ENCODE measurements at places on chromosomes 6 and 20.

- no peak for DNase-seq
Measured at GRCh38 chr6:23403460-23403859, 722.6 kb upstream of the NRSN1 start.

GRCh38 chr6:110547266-110547964, 71.0 kb upstream of the SLC22A16 start:
- no peak for DNase-seq

GRCh38 chr6:108644252-108644651, 83.5 kb downstream of the FOXO3 start:
- DNase-seq, result no peak

DNA sequence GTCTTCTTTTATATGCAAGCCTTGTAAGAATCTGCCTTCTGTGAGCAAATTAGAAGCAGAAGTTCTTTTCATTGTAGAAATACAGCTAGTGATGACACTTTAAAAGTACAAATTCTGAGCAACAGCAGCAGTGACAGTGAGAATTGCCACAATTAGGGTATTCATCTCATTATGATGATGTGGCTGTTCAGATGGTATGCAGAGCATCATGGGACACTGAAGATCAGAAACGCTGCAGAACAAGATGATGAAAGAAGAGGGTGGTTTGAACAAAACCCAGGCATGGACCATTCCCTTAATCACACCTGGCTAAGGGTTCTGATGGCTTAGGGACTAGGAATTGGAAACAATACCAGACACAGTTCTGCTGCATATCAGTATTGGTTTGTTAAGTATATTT, 312.7 kb upstream of the TBX18 start:
- DNase-seq, result no peak

DNA sequence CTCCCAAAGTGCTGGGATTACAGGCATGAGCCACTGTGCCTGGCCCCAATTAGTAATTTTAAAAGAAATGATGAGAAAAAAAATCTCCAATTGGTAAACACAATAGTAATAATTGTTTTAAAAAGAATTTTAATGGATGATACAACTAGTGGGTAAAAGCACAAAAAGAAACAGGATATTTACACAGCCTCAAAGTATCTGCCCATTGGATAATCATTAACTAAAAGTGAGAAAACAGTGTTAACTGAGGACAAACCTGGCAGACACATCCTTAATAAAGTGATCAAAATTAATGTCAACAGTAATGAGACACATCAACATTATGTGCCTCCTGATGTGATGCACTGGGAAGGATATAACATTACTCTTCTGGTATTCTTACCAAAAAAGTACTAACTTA, 24.5 kb downstream of the DTNBP1 start:
- no peak for DNase-seq

DNA sequence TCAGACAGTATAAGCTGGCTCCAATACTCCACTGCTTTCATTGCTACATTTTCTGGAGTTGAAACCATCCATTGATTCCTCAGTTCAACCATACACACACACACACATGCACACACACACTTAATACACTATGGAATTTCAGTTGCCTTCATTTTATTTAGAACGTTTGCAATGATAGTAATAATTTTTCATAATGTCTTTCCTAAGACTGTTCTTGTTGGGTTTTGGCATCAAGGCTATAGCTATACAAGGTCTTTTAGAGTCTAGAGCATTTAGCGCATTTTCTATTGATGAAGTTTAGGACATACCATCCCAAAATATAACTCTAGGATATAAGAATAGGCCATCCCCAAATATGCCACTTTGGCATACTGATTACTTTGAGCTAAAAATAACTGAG, 15.5 kb upstream of the TPD52L1 start:
- DNase-seq, result no peak

DNA sequence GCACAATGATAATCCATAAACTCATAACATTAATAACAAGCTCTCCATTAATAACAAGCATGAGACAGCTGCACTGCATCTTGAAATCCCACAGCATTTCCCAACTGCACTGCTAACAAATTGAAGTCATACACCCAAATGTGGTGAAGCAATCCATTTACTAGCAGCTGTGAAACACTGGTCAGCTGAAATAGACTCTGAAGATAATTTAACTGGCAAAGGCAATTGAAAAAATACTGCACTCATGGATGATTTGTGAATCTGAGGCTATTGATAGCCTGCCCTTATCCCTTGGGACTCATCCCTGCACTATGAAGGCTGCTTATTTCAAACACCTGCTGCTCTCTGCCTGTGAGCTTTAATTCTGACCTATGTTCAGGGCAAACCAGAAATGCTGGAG, 49.1 kb upstream of the PLCB1 start:
- no peak for DNase-seq

DNA sequence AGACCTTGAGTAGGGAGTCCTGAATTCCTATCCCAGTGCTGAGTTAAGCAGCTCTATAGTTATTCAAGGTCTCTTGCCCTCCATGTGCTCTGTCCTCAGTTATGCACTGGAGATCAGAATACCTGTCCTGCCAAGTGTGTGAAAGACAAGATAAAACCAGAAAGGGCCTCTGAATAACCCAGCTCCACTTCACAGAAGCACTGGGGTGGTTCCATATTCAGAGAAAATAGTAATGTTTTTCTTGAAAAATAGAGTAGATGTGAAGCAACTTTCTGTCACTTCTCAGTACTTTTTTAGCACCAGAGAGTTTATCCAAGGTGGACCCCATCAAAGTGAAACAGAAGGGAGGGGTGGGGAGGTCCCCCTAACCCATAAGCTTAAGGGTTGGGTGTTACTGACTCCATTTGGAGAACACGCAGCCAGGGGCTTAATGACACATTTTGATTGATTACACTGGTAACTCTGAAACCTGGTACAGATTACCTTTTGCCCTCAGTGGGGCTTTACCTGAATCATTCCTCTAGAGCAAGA, 509.8 kb upstream of the JARID2 start:
- no peak for DNase-seq

- DNase-seq, result no peak
Measured at GRCh38 chr6:105495515-105495914, 92.6 kb upstream of the PREP start.

DNA sequence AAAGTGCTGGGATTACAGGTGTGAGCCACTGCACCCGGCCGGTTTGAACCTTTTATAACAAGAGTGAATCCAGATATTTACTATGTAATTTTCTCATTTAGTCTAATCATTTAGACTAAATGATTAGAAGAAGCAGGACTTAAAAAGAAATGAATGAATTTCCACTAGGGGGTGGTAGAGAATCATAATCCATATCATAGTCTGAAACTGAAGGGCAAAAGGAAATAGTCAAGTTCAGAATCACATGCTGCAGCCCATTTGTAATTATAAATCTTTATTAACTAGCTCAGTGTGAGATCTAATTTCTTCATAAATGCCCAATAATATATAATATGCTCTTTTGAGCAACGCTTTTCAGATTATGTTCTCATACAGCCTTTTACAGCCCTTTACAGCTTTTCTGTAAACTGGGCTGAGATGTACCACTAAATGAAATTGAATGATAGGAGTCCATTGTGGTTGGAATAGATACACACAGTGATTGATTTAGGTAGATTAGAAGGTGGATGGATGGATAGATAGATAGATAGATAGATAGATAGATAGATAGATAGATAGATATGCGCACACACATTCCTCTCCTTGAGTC, 31.8 kb downstream of the PSMB9 start:
- DNase-seq, result peak; percentile 86

DNA sequence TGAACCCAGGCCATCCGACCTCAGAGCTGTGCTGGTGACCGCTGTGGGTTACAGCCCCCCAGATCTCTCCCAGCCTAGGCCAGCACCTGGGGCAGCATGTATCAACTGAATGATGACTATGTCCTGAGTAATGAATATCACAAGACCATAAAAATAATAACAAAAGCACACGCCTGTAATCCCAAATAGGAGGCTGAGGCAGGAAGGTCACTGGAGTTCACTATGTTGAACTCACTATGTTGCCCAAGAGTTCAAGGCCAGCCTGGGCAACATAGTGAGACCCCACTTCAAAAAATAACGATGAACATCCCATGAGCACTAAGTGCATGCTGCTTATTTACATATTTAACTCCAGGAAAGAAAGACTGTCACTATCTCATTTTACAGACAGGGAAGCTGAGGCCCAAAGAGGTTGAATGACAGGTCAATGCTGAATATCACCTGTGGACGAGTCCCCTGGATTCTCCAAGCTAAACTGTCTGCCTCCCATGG, 92.3 kb downstream of the NFATC2 start:
- no peak for DNase-seq

DNA sequence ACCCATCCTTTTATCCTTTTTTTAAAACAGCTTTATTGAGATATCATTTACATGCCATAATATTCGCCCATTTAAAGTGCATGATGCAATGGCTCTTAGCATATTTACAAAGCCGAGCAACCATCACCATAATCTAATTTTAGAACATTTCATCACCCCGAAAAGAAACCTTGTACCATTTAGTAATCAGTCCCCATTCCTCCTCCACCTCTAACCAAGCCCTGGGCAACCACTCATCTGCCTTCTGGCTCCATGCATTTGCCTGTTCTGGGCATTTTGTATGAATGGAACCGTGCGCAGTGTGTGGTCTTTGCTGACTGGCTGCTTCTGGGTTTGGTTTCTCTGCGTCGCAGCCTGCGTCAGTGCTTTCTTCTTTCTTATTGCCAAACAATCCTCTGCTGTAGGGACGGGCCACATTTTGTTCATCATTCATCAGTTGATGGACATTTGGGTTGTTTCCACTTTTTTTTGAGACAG, 10.2 kb upstream of the EEF1A2 start:
- no peak for DNase-seq

GRCh38 chr6:38856492-38856891, 141.4 kb downstream of the DNAH8 start:
- DNase-seq, result no peak

DNA sequence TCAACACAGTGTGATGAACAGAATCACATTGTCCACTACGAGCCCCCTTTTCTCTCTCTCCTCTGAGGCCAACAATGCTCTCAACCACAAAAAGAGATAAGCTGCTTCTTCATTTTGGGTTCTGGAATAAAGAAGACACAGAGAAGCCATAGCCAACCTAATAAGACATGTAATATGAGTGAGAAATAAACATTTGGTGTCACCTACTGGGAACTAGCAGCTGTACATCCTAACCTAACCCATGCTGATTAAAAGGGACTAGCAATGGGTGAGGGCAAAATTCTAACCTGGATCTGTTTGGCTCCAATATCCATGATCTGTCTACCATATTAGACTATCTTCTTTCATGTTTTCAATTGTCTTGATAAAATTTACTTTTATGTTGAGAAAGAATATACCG, 369.1 kb upstream of the MARCKS start:
- no peak for DNase-seq

GRCh38 chr6:1039746-1040145, 272.2 kb upstream of the FOXQ1 start:
- no peak for DNase-seq

GRCh38 chr6:12735786-12736185, 19.2 kb downstream of the PHACTR1 start:
- DNase-seq, result peak; percentile 8

DNA sequence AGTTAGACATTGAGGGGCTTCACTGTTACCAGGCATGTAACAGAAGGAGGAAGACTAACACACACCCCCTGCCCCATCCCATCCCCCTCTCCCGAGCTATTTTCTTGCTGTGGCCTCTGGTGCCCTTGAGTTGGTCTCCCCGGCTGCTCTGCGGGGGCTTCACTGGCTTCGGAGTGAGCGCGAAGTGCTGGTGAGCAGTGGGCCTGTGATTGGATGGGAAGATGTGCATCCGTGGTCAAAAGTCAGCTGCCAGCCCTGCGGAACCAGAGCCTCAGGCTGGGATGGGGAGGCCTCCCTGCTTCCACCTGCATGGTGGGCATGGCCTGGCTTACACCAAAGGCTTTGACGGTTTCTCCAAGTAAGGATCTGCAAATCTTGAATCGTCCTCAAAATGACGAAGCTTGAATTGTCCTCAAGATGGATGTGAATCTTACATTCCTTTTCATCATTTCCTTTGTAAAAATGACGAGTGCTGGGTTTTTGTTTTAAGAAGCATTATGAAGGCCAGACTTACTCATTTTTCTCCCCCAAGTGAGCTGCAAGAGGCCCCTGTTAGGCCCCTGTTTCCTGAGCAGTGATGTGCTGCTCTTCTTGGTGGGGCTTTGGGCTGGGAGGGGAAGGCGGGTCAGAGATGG, 23.7 kb downstream of the SPATA2 start:
- DNase-seq, result no peak

GRCh38 chr20:824490-824889, 9.0 kb upstream of the FAM110A start:
- no peak for DNase-seq

- DNase-seq, result no peak
Measured at GRCh38 chr6:7215798-7216231, 97.2 kb downstream of the SSR1 start.

GRCh38 chr6:132218059-132218696, 183.1 kb downstream of the MOXD1 start:
- peak; percentile 55 for DNase-seq

GRCh38 chr6:45328523-45328922, 393 bp downstream of the RUNX2 start:
- DNase-seq, result no peak

- DNase-seq, result no peak
Measured at GRCh38 chr20:62971211-62971949, 18.9 kb downstream of the SLC17A9 start.

- DNase-seq, result peak; percentile 73
Measured at GRCh38 chr20:22684072-22684762, 99.8 kb upstream of the FOXA2 start.
